ENCODE measurements at places on chromosomes 12 and 14.

DNA sequence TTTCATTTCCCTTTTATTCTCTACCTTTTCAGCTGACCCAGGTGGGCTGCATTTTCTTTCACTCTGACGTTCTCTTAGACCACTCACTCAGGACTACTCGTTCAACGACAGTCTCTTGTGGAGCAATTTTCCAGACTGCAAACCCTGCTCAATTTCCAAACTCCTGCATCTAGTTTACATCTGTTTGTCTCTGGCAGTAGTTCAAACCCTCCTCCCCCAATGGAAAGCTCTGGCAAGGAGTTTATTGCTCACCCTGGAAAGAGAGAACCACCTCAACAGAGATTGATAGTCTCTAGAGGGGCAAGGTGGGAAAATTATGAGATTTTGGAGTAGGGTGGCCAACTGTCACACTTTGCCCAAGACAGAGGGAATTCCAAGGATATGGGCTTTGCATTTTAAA lies 130.2 kb downstream of the TSHR start:
- no peak for DNase-seq

GRCh38 chr12:128982933-128983332 lies 129.7 kb downstream of the GLT1D1 start:
- no peak for DNase-seq

GRCh38 chr14:75934998-75935628 lies 46.7 kb downstream of the TGFB3 start:
- DNase-seq: no peak

GRCh38 chr12:88904705-88905104 lies 324.4 kb upstream of the KITLG start:
- DNase-seq: no peak

DNA sequence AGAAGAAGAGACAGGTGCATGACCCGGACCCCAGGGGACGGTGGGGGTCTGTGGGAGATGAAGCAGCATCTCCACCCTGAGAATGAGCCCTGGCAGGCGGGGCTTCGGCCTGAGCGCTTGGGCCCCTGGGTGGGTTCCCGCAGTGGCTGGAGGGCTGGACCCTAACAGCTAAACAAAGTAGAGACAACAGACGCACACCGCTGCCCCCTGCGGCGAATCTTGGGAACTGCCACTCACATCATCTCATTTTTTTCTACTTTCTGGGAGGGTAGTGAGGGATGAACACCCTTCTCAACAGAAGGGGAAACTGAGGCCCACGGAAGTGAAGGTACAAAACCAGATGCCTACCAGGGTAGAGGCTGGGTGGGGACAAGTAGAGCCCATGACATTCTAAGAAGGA lies 104.7 kb downstream of the RFLNA start:
- peak; percentile 47 for DNase-seq

DNA sequence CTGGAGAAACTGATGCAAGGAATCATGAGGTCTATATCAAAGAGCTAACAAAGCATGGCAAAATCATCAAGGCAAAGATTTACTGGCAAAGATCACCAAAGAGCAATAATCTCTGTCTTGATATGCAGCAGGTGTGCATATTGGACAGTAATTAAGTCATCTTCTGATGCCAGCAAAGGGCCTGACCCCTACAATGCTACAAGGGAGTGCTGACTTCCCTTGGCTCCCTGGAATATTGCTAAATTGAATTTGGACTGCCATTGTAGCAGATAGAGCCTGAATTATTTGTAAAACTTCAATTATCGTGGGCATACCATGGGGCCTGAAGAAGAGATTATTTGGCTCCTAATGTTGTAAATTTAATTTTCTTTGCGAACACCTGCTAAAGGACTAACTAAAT lies 307.9 kb upstream of the SYT1 start:
- no peak for DNase-seq

DNA sequence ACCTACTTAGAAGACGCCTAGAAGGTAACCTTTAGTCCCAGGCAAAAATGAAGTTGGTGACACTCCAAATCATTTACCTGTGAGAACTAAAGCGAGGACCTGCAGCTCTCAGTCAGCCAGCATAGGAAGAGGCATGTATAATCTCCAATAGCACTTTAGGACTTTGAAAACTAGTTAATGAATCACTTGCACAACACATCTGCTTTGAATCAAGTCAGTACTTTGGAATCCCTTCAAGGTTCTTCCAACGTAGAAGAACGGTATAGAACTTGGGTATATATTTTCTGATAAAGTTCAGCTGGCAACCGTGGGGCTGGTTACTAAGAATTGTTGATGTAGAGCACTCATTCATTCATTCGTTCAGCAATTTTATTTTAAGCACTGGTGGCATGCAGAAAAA lies 251.9 kb downstream of the TMEM132D start:
- DNase-seq: no peak

DNA sequence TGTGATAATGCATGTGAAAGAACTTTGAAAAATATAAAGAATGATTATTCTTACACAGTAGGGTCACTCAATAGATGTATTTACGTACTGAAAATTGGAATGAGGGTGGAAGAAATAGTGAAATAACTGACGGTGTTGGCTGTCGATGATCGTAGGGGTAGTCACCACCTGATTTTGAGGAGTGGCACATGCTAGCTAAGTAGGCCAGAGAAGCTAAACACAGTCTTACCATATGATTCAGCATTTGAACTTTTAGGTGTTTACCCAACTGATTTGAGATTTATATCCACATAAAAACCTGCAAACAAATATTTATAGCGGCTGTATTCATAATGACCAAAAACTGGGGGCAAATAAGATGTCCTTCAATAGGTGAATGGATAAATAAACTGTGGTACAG lies 47.6 kb upstream of the HIF1A start:
- DNase-seq: no peak

- DNase-seq: no peak
Observed at GRCh38 chr12:1972856-1973317, 31.4 kb downstream of the DCP1B start.

GRCh38 chr14:50520947-50521815 lies 11.2 kb downstream of the MAP4K5 start:
- DNase-seq: peak; percentile 60

DNA sequence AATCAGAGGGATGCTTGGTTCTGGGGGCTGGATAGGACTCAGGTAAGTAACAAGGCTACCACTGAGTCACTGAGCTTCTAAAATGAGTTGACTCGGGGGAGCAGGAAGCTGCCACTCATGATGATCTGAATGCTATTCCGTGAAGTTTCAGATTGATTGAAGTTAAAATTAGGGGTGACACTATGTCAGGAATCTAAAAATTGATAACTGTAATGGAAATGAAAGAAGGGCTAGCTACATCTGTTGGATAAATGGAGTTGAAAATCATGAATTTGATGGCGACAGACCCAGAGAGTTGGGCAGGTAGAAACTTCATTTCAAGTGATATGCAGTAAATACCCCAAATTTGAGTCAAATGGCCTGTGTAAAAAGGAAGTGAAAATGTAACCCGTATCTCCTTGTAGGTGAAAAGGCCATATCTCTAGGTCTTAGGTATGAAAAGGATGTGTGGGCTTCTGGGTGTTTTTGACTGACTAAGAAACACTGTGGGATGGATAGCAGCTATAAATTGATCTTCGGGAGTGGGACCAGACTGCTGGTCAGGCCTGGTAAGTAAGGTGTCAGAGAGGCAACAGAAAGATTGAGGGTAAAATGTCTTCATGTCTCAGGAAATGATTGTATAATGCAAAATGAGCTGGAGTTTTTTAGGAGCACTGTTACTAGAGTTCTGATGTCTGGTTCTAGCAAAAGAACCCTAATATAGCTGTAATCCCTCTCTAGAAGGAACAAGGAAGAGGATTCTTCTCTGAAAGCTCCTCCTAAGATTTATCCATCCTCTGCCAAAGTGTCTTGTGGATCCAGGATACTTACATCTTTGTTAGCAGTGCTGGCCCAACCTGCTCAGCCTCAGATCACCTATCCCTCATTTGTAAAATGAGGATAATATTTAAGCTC lies 57.3 kb downstream of the DAD1 start:
- peak; percentile 51 for DNase-seq

DNA sequence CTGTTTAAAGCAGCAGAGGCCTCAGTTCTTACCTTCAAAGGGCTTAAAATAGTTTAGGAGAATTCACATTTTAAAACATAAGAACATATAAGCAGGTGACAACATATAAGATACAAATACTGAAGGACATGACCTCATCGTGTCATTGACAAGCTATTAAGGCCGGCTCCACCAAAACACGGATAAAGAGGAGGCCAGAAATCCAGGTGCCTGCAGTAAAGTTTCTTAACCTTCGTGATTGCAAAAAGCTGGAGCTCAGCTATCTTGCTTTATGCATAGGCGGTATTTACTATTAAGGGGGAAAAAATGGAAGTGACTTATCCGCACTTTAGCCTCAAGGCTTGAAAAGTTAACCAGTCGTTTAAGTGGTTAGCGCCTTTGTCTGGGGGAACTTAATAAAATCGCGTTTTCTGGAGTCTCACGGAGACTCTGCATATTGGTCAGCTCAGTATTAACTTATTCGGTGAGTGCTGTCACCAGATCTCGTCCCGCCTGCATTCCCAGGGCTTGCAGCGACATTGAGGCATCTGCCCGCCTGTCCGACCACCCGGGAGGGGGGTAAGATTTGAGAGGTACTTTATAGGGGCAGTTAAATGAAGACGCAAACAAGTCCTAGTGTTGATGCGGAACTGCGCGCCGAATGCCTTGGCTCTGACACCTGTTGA lies 1.1 kb upstream of the SP1 start:
- no peak for DNase-seq

DNA sequence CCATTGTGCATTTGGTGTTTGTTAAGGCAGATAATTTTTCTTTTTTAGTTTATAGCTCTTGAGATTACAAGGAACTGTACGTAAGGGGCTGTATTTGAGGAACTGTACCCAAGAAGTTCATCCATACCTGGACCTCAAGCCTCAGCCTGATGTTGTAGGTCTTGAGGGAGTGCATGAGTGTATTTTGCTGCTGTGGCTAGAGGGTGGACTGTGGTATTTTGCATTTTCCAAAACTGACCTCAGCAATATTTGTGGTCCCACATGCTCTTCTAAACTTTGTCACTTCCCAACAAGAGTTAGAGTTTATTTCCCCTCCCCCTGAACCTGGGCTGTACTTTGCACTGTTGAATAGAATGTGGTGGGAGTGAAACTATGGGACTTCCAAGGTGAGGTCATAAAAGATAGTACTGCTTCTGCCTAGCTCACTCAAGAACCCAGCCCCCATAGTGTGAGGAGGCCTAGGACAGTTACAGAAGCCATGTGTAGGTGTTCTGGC lies 42.2 kb upstream of the FBXO33 start:
- DNase-seq: no peak

DNA sequence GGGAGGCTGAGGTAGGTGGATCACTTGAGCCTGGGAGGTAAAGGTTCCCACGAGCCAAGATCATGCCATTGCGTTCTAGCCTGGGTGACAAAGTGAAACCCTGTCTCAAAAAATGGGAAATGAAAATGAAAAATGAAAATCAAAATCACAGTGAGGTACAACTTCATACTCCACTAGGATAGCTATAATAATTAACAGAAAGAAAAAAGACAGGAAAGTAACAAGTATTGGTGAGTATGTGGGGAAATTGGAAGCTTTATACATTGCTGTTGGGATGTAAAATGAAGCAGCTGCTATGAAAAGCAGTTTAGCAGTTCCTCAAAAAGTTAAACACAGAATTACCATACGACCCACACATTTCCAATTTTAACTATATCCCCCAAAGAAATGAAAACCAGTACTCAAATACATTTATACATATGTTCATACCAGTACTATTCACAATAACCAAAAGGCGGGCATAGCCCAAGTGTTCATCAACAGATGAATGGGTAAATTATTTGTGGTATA lies 22.2 kb downstream of the SGPP1 start:
- no peak for DNase-seq

DNA sequence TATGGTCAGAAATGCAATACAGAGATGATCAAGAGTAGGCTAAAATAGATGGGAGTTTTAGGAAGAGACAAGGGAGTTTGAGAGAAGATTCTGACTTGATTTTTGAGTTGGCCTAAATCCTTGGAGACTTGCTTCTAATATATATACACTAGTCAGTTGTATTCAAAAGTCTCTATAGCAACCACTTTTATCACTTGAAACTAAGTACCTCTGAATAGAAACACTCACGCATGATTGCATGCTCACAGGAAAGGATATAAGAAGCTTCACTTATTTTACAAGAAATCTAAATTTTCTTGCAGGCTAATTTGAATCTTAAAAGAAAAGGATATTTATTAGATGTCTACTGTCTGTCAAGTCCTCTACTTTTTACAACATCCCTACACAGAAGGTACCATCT lies 316.8 kb downstream of the SNAPC1 start:
- no peak for DNase-seq

DNA sequence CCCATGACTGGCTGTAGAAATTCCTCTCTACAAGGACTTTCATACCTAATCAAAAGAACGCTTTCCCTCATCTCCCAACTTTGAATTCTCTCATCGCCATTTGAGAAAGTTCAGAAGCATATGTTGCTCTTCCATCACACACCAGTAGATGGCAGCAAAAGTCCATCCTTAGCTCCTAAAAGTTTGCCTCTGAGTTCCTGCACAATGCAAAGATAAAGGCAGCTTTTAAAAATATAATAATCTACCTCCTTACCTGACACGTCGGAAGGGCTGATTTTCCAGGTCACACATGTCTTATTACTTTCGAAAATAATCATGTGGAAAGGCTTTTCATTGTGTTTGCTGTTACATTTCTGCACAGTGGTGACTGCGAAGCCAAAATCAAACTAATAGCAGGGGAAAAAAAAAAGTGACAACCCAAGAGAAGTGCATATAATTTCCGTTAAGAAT lies 456.7 kb upstream of the SEL1L start:
- peak; percentile 26 for DNase-seq

DNA sequence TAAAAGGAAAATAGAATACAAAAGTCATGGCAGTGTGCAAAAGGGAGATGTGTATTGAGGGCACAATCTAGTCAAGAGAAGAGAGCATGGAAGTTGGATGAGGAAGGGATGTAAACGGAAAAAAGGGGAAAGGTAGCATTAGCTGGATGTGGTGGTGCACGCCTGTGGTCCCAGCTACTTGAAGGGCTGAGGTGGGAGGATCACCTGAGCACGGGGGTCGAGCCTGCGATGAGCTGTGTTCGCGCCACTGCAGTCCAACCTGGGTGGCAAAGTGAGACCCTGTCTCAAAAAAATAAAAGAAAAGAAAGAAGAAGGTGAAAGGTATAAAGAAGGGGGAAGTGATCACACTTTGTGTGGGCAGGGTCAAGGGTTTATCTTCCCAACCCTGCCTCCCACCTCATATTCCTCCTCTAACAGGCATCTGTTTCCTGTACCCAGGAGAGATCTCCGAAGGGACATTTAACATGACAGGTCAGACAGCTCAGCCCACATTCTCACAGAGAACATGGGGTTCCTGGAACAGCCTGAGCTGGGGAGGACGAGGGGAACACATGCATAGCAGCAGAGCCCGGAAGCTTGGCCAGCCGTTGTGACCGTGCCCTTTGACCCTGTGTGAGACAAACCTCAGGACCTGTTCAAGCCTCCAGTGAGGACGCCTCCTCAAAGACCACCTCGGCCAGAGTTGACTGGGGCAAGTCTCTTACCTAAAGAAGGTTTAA lies 8.9 kb downstream of the RNASE11 start:
- DNase-seq: no peak

GRCh38 chr14:61503167-61503801 lies 181.9 kb downstream of the PRKCH start:
- DNase-seq: peak; percentile 77

- peak; percentile 16 for DNase-seq
Observed at GRCh38 chr12:51863933-51864832, 15.7 kb upstream of the FIGNL2 start.

GRCh38 chr14:73888971-73889370 lies 2.3 kb downstream of the ZNF410 start:
- no peak for DNase-seq

- no peak for DNase-seq
Observed at GRCh38 chr12:44240186-44240585, 404.3 kb downstream of the TMEM117 start.

GRCh38 chr12:116360579-116361413 lies 83.3 kb upstream of the MED13L start:
- DNase-seq: no peak

Measured in CD4-positive, alpha-beta T cell treated with Interleukin-6 for 4 hours (primary cell).